ENCODE measurements at places on chromosomes 11 and 22.

DNA sequence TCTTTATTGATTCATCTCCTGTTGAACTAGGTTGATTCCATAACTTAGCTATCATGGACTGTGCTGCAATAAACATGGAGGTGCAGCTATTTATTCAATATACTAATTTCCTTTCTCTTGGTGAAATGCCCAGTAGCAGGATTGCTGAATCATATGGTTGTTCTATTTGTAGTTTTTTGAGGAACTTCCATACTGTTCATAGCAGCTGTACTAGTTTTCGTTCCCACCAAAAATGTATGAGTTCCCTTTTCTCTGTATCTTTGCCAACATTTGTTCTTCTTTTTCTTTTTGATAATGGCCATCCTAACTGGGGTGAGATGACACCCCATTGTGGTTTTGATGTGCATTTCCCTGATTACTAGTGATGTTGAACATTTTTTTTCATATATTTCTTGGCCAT lies 87.2 kb upstream of the NAV2 start:
- DNase-seq, result no peak

GRCh38 chr11:127247261-127247851 lies 246.8 kb upstream of the KIRREL3 start:
- DNase-seq, result peak; percentile 45

- no peak for DNase-seq
Measured at GRCh38 chr22:23705358-23705757, 14.5 kb downstream of the RGL4 start.

GRCh38 chr11:581752-582151 lies 5.5 kb downstream of the PHRF1 start:
- no peak for DNase-seq

- DNase-seq, result peak; percentile 56
Measured at GRCh38 chr22:37887584-37888378, 18.3 kb upstream of the MICALL1 start.

DNA sequence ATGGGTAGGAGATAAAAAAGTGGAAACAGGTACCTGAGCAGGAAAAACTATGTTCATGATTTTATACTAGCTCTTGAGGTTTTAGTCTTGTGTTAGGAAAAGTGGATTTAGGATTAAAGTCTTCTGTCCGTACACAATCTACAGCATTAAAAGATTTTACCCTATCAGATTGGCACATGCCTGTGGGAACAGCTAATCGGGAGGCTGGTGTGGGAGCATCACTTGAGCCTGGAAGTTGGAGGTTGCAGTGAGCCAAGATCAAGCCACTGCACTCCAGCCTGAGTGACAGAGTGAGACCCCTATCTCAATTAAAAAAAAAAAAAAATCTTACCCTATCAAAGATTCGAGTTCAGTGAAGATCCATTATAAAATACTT lies 12.2 kb upstream of the CRKL start:
- no peak for DNase-seq

GRCh38 chr11:86473991-86474833 lies 99.5 kb downstream of the CCDC81 start:
- no peak for DNase-seq

- DNase-seq, result no peak
Measured at GRCh38 chr11:9726321-9727022, 62.6 kb downstream of the SWAP70 start.

GRCh38 chr11:120344302-120345004 lies 8.2 kb downstream of the ARHGEF12 start:
- DNase-seq, result no peak

DNA sequence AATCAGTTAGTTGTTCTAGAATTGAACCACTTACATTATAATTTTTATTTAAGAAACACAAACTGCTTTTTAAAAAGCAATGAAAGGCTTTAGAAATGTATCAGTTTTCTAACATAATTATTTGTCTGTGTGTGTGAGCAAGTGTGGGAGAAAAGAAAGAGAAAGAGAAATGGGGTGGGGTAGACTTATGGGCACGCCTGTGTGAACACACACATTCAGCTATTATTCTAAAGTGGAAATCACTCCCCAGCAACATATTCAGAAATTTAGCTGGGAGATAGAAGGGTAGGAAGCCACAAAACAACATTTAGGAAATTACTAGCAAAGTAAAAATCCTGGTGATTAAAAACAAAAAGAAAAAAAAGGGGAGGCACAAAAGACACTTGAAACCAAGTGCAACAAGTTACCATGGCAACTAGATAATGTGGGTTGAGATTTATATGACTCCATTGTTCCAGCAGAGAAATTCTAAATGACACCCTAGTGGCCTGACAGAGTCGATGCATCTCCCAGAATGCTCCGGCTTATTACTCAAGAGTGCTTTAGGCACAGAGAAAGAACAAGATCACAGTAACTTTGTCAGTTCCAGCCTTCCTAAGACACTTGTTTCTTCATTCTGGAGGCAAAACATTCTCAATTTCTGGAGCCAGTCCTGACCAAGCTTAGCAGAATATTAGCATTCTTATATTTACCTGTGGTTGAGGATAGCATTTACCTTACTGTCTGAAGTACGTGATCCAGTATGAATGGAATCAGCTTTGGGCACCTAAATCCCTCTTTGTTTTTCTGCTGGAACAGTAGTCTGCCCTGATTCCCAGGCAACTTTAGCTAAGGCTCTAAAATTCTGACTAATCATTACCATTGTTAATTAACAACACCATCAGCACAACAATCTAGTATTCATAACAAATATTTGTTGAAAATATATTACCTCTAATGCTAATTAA lies 444.4 kb downstream of the DLG2 start:
- DNase-seq, result peak; percentile 65

GRCh38 chr11:131633921-131634715 lies 263.7 kb downstream of the NTM start:
- DNase-seq, result no peak

GRCh38 chr11:66636411-66636810 lies 2.1 kb upstream of the RBM4 start:
- no peak for DNase-seq

- DNase-seq, result no peak
Measured at GRCh38 chr11:81655351-81655750, 1078.3 kb downstream of the FAM181B start.

DNA sequence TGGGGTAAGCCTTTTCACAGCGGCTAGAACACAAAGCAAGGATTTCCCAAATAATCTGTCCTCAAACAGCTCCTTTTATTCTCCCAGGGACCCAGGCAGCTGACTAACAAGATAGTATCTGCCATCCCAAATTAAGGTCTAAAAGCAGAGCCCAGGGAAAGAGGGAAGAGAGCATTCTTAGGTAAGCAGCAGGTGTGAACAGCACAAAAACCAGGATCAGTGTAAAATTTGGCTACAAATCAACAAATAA lies 79.9 kb downstream of the RBMXL2 start:
- peak; percentile 80 for DNase-seq

GRCh38 chr11:33179348-33179803 lies 18.1 kb upstream of the CSTF3 start:
- no peak for DNase-seq

- DNase-seq, result no peak
Measured at GRCh38 chr11:8905528-8906165, 5.3 kb upstream of the AKIP1 start.

DNA sequence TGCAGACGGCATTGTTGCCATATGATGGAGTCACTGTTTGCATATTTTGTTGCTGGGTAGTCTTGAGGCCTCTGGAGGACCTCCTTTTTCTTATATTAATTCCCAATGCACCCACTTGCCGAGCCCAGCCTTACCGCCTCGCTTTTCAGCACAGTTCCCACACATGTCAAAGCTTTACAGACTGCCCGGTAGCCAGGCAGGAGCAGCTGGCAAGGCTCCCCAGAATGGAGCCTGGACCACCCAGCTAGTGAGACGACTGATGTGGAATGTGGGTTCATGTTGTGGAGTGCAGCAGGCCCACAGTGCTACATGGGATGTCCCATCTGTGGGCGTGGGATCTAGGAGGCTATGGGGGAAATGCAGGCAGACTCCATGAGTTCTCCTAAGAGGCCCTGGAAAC lies 99.4 kb upstream of the MTMR2 start:
- no peak for DNase-seq

- DNase-seq, result no peak
Measured at GRCh38 chr22:25091458-25091857, 108.2 kb upstream of the CRYBB3 start.

- peak; percentile 67 for DNase-seq
Measured at GRCh38 chr11:46338988-46339666, 8.1 kb upstream of the DGKZ start.

DNA sequence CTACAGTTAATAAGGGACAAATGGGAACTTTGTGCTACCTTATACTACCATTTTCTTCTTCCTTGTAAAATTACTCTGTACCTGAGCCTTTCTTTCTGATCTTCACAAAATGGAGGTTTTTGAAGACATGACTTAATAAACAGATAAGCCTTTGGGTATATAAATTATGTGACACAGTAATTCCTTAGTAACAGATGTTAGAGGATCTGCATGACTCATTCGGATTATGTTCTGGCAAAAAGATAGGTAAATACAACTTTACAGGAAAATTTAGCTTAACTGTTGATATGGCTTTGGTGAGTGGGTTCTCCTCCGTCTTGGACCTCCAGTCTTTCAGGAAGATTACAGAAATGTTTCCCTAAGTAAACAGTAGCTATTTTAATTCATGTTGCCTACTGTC lies 61.8 kb downstream of the BID start:
- no peak for DNase-seq

- peak; percentile 69 for DNase-seq
Measured at GRCh38 chr11:65558002-65558929, at the start of gene LTBP3. LTBP3 (minus strand) TSS chr11:65558359; CDS start chr11:65557959, 400 bp downstream.

GRCh38 chr11:110095554-110095953 lies 2.4 kb downstream of the ZC3H12C start:
- no peak for DNase-seq

Data from neural progenitor cell (in vitro differentiated cells).